Activated T-cell treated with anti-CD3 and anti-CD28 coated beads for 48 hours (primary cell): ENCODE measurements at places on chromosomes 11 and 22.
A peak's percentile ranks its signal among the peaks of the same experiment; 100 is the strongest.

DNA sequence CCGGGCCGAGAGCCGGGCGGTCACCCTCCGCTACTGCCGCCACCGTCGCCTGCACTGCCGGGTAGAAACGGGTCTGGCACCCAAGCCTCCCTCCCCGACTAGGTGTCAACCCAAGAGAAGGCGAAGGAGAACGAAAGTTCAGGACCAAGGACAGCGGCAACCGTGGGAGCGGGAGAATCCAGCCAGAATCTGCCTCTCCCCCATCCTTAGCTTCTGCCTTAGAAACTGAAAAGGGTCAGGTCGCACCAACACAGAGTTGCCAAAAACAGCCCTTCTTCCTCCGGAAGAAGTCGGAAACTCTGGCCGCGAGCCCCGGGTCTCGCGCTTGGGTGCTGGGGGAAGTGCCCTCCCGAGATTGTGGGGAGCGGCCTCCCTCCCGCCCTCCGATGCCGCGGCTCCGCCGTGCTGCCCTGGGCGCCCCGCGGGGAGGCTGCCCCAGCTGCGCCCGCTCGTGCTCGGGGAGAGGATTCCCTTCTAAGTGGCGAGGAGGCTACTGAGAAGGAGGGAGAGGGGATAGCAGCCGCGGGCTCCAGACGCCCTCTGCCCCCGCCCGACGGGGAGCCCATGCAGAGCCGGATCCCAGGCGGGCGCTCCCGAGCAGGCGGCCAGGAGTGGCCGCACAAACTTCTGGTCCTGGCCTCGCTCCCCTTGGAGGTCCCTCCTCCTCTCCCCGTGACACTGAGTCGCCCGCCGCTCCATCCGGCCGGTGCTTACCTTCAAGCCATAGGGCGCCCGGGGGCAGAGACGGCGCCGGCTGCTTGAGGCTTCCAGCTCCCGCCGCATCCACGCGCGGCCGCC, 637 bp downstream of the DRD2 start:
- peak; percentile 39 for DNase-seq

GRCh38 chr22:49113758-49114157, 713.9 kb downstream of the BRD1 start:
- DNase-seq, result no peak

- no peak for DNase-seq
These were observed 52.4 kb downstream of the PACSIN2 start for GRCh38 chr22:42962295-42963230.

- DNase-seq, result no peak
These were observed 19.4 kb downstream of the RNF185 start for GRCh38 chr22:31179345-31179744.

- DNase-seq, result no peak
These were observed 9.5 kb downstream of the GNB1L start for GRCh38 chr22:19845054-19845722.

GRCh38 chr11:122521626-122522025, 133.9 kb upstream of the UBASH3B start:
- DNase-seq, result no peak

- no peak for DNase-seq
These were observed 661.5 kb downstream of the LRRC4C start for GRCh38 chr11:40797981-40798380.

GRCh38 chr11:73795925-73796632, 8.4 kb downstream of the MRPL48 start:
- no peak for DNase-seq

GRCh38 chr11:85787168-85787567, 23.8 kb downstream of the SYTL2 start:
- no peak for DNase-seq

- DNase-seq, result no peak
These were observed 569.9 kb upstream of the CADM1 start for GRCh38 chr11:116073854-116074837.

DNA sequence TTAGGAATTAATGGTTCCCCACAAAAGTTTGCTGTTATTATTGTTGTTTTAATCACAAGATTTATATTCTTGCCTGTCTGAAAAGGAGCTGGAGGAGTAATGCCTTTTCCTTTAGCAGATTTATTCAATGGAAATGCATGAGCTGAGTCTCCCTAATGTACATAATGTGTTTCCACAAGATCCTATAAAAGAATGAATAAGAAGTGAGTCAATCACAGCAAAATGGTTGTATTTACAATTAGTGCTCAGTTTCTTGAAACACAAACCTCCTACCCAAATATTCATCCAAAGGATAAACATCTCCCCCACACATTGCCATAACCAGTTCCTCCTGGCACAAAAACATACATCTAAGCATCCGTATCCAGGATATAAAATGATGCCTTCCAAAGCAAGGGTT, 33.3 kb downstream of the ME3 start:
- no peak for DNase-seq

- no peak for DNase-seq
These were observed 418 bp downstream of the ACO2 start for GRCh38 chr22:41469218-41469851.

DNA sequence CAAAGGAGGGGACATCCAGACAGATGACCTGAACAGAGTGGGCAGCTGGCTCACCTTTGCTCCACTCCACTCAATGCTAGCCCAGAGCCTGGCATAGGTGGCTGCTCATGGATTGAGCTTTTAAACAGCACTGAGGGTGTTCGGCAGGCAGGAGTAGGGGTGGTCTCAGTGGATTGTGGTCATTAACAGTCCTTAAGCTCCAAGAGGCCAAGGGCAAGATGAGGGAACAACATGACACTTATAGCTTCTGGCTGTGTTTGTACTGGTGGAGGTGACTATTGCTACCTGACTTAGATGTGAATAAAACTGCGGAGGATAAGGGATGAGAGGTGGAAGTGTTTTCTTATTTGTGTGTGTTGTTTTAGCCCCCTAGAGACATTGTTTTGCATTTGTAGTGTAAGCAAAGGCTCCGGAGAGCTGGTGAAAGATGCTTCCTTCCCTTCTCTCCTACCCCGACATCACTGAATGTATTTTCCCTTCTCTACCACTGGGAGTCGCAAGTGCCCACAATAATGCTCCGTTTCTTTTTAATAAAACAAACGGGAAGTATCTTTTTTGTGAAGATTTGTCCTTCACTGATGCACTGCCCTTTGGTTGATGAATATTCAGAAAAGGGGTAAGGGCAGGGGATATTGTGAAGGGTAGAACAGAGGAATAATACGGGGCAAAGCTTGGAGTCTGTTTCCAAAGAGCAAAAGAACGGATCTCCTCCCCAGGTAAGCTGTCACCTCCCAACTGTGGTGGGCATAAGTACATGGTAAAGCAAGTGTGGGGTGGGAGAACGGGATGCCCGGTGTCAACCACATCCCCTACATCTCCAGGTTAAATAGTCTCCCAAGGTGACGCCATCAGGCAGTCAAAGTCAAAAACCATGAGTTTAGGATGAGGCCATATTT, 27.5 kb upstream of the MTNR1B start:
- DNase-seq, result no peak

DNA sequence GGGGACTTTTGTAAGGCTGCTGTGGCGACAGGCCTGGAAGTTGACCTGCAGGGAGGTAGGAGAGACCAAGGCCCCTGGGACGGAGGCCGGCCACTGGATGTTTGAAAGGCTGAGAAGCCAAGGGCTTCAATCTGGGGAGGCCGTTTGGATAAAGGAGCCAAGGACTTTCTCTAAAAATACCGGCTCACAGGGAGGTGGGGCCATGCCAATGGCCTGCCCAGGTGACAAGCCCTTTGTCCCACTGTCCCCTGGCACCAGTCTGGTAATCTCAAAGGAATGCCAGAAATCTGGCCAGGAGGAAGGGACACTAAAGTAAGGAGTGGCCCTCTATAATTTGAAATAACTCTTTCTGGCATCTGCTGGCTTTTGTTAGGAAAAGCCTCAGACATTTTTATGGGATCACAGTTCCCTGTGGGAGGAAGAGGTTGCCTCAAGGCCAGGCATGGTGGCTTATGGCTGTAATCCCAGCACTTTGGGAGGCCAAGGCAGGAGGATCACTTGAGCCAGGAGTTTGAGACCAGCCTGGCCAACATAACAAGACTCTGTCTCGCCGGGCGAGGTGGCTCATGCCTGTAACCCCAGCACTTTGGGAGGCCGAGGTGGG, 1.9 kb upstream of the CHKA start:
- DNase-seq, result no peak

DNA sequence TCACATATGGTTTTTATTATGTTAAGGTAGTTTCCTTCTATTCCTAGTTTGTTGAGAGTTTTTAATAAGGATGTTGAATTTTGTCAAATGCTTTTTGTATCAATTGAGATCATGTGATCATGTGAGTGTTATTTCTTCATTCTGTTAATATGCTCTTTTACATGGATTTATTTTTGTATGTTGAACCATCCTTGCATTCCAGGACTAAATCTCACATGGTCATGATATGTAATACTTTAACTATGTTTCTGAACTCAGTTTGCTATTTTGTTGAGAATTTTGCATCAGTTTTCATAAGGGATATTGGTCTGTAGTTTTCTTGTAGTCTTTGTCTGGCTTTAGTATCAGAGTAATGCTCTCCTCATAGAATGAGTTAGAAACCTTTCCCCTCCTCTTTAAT, 43.2 kb downstream of the KCNQ1 start:
- DNase-seq, result no peak

DNA sequence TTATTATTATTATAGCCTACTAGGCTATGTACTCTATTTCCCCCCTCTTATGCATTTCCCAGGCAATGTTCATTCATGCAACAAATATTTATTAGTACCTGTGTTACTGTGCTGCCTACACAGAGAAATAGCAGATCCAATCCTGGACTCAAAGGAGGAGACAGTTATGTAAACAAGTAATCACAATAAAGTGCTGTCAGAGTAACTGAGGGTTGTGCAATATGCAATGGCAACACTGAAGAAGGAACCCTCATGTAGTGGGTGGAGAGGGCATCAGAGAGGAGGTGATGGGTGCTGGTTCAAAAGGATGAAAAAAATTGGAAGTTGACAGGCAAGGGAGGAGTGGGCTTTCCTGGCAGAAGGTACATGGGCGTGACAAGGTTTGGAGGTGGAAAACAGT, 886 bp upstream of the P4HA3 start:
- no peak for DNase-seq

DNA sequence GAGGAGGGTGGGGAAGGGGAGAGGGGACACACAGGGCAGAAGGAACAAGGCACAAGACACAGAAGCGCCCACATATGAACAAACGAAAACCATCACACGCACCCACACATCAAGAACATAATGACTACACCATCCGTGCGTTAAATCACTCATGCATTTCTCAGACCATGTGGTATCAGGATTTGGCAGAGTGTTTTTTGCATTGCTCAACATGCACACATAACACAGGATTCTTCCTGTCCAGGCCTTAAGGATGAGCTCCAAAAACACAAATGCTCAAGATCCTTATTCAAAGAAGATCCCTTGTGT, 309.5 kb downstream of the CADM1 start:
- no peak for DNase-seq

DNA sequence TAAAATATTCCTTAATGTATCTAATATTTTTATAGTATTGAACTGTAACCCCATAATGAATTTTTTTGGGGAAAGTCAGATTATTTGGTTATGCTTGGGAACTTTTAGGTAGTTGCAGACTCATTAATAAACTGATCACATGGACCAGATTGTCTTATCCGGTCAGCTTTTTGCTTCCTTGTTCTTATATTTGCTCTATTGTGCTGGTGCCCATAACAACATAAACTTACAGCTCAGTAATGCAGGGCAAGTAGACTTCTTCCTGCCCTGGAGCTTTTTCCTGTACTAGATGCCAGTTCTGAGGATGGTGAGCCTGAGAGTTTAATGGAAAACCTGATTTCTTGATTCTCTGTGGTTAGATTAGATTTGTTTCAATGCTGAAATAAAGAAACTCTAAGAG, 53.2 kb downstream of the MTMR3 start:
- no peak for DNase-seq

- no peak for DNase-seq
These were observed 58.1 kb downstream of the CHRDL2 start for GRCh38 chr11:74672956-74673692.

- DNase-seq, result no peak
These were observed 25.9 kb upstream of the SCARF2 start for GRCh38 chr22:20463324-20464095.

DNA sequence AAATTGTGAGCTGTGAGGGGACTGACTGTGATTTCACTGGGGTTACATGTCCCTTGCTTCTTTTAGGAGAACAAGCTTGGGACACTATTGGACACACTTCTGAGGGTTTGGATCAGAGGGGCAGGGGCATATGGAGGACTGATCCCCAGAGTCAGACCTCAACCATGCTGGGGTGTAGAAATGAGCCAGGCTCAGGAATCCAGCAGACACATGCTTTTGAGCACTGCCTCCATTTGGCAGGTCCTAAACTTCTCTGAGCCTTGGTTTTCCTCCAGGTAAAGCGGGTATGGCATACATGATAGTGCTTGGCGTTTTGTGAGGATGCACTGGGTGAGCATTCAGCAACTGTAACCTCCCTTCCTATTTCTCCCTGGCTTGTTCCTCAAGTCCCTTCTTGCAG, 74.7 kb downstream of the ADAMTS15 start:
- no peak for DNase-seq

DNA sequence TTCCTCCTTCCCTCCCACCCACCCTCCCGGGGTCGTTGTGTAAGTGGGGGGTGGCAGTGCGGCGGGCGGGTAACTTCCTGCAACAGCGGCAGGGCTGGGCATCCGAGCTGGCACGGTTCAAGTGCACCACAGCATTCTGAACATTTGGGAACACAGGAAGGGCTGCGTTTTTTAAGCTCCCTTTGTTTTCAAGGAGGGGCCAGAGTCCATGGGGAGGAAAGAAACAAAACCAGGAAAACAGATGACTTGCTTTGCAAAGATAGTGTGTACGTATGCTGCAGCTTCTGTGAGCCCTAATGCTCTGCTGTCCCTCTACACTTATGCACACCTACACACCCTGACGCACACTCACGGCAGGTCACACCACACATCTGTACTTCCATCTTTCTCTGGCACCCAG, 152.5 kb downstream of the FBXO7 start:
- DNase-seq, result no peak

- no peak for DNase-seq
These were observed 23.6 kb downstream of the KCNJ4 start for GRCh38 chr22:38431266-38432010.

GRCh38 chr11:12156301-12157140, 46.1 kb downstream of the MICAL2 start:
- no peak for DNase-seq

DNA sequence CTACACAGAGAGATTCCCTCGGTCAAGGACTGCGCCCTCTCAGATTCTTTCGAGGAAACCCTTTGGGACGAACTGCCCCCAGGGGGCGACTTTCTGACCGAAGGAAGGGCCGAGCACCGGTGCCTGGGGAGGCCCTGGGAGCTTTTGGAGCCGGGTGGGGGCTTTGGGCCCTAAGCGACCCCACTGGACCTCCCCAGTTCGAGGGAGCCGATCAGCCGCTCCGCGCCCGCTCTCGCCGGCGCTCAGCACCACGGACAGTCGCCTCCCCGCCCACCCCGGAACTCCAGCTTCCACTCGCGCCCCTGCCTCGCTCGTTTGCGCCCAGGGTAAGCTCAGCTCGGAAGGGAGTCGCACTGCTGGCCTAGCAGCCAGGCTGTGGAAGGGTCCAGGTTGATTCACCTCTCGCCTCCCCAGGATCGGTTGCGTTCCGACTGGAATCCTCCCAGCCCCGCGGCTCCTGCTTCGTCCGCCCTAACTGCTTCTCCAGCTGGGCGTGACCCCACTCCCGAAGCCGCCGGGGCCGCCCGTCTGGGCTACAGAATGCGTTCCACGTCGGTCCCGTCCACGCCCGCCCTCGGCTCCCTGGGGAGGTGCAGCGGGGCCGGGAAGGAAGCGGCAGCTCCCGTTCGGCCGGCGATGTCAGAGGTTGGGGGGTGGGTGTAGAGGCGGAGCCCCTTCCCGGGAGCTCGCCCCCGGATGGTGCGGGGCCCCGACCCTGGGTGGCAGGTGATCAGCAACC, 428 bp downstream of the SCN3B start:
- DNase-seq, result peak; percentile 12

- no peak for DNase-seq
These were observed 674.1 kb downstream of the OPCML start for GRCh38 chr11:132858223-132858622.

GRCh38 chr22:26325641-26326040, 103.4 kb upstream of the ASPHD2 start:
- DNase-seq, result no peak
